ENCODE measurements at places on chromosomes 2 and 18.

DNA sequence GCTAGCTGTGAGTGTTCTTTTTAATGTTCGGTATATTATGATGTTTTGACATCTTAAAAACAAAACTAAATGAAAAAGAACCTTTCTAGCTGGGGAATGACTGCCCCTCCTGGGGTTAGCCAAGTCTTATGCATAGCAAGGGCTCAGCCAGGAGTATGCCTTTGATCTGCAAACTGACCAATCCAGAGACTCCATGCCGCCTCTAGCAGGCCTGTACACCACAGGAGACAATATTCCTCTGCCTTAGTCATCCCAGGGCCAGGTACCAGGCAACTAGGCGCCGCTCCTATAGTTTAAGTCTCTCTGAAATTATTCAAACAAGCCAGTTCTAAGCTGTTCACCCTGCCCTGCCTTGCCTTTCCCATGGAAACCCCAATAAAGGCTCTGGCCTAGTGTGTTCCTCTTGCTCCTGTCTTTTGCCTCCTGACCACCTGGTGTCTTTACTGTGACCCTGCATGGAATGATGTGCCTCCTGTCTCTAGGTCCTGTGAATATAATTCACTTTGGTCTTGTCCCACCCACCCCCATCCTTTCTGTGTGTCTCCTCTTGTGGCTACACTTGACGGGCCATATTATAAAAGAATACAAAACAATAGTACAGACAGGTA is 52.0 kb upstream of the CHN1 start:
- DNase-seq, result no peak

DNA sequence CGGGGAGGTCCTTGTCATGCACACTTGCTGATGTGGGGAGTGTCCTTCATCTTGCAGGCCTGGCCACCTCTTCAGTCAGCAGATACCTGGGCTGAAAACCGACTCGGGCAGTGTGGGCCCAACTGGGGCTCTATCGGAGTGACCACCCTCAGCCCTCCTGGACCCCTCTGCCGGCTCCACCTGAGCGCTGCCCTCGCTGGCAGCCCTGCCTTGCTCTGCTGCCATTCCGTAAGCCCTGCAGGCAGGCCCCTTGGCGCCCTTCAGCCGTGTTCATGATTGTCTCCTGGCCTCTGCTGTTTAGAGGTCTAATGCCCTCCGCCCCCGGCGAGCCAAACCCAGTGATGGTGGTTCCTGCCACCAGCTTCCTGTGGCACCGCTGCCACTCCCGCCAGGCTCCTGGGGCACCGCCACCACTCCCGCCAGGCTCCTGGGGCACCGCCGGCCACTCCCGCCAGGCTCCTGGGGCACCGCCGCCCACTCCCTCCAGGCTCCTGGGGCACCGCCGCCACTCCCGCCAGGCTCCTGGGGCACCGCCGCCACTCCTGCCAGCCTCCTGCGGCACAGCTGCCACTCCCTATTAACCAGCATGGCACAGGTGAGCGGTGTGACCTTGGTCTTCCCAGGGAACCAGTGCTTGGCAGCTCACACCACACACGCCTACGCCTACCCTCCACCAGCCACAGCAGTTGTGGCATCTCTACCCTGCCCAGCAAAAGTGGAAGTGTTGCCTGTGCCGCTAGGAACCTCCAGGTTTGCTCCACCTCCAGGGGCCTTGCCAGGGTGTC is 15.9 kb downstream of the CAPN10 start:
- DNase-seq, result no peak

DNA sequence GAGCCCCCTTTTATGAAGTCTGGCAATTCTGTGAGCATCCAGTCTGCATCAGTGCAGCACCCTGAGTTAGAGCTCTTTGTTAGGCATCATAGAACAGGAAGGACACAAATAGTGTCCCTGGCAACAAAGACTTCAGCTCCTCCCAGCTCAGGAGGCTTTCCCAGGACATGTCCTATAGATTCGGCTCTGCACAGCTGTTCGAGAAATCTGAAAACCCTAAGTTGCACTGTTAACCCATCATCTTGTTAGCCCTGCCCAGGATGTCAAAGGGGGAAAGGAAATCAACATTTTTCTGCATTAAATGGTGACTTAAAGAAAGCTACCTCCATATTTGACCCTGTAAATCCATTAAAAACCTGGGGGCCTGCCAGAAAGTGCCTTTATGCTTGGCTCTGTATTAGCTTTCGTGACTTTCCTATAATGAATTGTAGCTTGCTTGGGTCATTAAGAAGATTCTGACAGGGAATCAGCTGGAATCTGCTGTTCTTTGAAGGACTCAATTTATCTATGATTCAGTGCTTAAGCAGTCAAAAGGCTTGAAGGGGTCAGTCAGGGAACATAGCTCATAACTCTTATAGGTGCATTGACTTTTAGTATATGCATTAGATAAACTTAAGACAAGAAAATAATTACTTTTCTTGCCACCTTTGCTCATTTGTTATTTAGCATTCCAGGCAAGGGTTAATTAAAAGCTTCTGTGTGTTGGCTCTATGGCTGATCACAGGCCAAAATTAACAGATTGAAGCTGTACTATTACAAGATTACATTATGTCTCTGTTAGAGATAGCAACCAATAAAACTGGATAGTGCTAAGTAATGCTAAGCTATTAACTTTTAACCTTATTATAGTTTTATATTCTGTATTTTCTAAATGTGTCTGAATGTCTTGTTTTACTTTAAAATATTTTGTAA is 20.6 kb downstream of the ERMN start:
- DNase-seq, result no peak

DNA sequence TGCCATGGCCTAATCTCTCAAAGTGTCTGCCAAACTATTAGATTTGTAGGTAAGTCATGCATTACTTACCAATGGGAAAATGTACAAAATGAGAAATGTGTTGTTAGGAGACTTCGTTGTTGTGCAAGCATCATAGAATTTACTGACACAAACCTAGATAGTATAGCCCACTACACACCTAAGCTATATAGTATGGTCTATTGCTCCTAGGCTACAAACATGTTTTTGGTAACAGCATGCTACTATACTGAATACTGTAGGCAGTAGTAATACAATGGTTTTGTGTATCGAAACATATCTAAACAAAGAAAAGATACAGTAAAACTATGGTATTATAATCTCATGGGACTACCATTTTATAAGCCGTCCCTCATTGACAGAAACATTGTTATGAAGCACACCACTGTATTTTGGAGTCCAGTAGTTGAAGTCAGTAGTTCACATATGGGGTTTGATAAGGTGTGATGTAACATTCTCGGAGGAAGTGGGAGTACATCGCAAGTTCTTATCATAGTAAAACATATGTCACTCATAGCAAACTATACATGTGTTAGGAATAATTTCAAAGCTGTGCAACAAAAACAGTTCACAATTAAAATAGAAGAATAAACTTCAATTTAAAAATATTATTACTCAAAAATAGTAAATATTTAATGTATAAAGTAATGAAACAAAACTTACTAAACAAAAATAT is 12.0 kb upstream of the GTF2A1L start:
- DNase-seq, result no peak
